ENCODE measurements at places on chromosomes 2 and 18. TPM values are rescaled to one million over a fixed set of nuclear protein-coding genes. Genes with fewer than 3 reads are reported as not detected.

- no peak overlapping the region for H3K4me3 ChIP-seq
- H3K27ac ChIP-seq = peak overlapping the region; percentile 39
- H3K4me1 ChIP-seq = peaks cover 61% of the 10 kb centered on the region
- peaks cover 11% of the 10 kb centered on the region for H3K36me3 ChIP-seq
- no peak for DNase-seq
Observed at GRCh38 chr2:30253873-30254684, 22.7 kb downstream of the LBH start.

- no peak overlapping the region for H3K27ac ChIP-seq
- no peaks in the 10 kb centered on the region for H3K36me3 ChIP-seq
- H3K27me3 ChIP-seq = peaks cover 1% of the 10 kb centered on the region
- H3K4me1 ChIP-seq = no peaks in the 10 kb centered on the region
Observed at GRCh38 chr2:137963535-137964065, 673 bp upstream of the HNMT start.

DNA sequence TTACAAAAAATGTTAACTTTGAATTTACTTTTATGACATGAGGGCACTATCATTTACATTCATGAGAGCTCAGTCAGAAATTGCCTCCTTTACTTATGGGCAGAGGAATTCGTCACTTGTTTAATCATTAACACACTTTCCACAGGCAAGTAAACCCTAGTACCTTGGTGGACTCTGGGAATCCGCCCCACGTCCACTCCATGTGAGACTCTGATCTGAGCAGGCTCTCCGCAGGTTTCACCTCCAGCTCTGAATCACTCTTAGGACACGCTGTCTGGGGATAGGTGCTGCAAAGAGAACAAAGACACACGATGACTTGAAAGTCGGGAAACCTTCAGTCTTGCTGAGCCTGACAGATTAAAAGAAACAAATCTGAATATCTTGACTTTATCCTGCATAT lies 73.6 kb downstream of the LPIN2 start:
- no peak for DNase-seq
- H3K4me3 ChIP-seq = no peak overlapping the region
- H3K27ac ChIP-seq = peak overlapping the region; percentile 89
- peaks cover 14% of the 10 kb centered on the region for H3K4me1 ChIP-seq
- peaks cover 5% of the 10 kb centered on the region for H3K36me3 ChIP-seq

The TGFA gene
- 1.9 TPM for total RNA-seq

The SCG2 gene
- total RNA-seq = not detected

The PIEZO2 gene
- not detected for total RNA-seq

GRCh38 chr2:239052798-239053665 lies 205.1 kb downstream of the TWIST2 start:
- no peak overlapping the region for H3K27ac ChIP-seq
- DNase-seq = no peak
- H3K36me3 ChIP-seq = peaks cover 14% of the 10 kb centered on the region
- H3K27me3 ChIP-seq = no peaks in the 10 kb centered on the region
- no peak overlapping the region for H3K4me3 ChIP-seq
- H3K4me1 ChIP-seq = peaks cover 10% of the 10 kb centered on the region

DNA sequence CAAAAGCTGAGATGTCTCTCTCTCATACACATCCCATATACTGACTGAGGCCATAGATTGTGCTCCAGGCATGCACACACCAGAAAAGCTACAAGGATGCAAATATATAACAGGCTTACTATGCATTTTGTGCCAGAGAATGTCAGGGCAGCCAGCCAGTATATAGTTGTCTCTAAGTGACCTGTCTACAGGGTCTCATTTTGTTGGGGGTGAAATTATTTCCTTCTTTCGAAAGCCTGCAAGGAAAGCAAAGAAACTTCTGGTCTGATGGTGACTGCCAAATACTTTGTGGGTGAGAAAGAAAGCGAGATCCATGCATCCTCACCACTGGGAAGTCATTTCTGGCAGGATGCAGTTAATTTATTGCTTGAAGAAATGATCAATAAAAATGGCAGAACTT lies 70.2 kb downstream of the CDCA7 start:
- H3K36me3 ChIP-seq = no peaks in the 10 kb centered on the region
- peaks cover 2% of the 10 kb centered on the region for H3K4me1 ChIP-seq
- H3K4me3 ChIP-seq = no peak overlapping the region
- no peak for DNase-seq

DNA sequence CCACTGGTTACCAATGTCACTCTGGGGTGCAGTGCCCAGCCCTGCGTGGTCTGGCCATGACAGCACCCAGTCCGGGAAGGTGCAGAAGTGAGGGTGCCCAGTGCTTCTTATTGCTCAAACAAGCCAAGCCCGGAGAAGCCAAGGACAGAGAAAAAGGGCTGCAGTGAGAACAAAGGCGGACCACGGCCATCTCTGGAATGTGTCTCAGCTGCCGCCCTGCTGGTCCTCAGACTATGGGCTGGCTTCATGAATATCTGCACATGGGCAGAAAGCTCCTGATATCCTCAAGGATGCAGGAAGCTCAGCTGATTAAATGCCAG lies 28.7 kb downstream of the COPS9 start:
- H3K27ac ChIP-seq = no peak overlapping the region
- H3K4me1 ChIP-seq = peaks cover 2% of the 10 kb centered on the region
- peaks cover 62% of the 10 kb centered on the region for H3K27me3 ChIP-seq
- H3K4me3 ChIP-seq = no peak overlapping the region

The ASPRV1 gene
- total RNA-seq = 1.7 TPM

DNA sequence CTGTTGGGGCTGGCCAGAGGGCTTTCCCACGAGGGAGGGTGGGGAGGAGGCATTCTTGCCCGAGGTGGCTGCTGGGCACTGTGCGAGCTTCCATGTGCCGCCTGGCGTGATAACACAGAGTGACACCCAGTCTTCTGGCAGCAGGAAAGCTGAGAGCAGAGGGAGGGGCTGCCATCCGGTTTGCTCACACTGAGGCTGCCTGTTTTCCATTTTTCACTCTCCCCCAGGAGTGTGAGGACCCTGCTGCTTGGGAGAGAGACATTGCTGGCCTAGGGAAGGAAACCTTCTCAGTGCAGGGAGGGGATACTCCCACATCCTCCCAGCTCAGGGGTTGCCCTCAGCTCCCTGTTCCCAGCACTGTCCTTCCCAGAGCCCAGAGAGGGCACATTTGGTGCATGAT lies 73.1 kb downstream of the INHBB start:
- no peak for DNase-seq
- H3K36me3 ChIP-seq = no peaks in the 10 kb centered on the region
- H3K4me1 ChIP-seq = no peaks in the 10 kb centered on the region
- no peak overlapping the region for H3K27ac ChIP-seq

- no peak overlapping the region for H3K4me3 ChIP-seq
- no peaks in the 10 kb centered on the region for H3K27me3 ChIP-seq
- peak overlapping the region; percentile 60 for H3K27ac ChIP-seq
- peaks cover 39% of the 10 kb centered on the region for H3K4me1 ChIP-seq
- H3K36me3 ChIP-seq = no peaks in the 10 kb centered on the region
Observed at GRCh38 chr2:101811226-101812015, 113.9 kb downstream of the MAP4K4 start.

The ESPNL gene
- total RNA-seq = 0.05 TPM

- no peak overlapping the region for H3K4me3 ChIP-seq
- H3K27me3 ChIP-seq = no peaks in the 10 kb centered on the region
- no peak for DNase-seq
- H3K27ac ChIP-seq = no peak overlapping the region
- no peaks in the 10 kb centered on the region for H3K4me1 ChIP-seq
Observed at GRCh38 chr2:230134496-230135129, 65.9 kb upstream of the SLC16A14 start.

- H3K4me1 ChIP-seq = no peaks in the 10 kb centered on the region
- DNase-seq = no peak
- H3K4me3 ChIP-seq = no peak overlapping the region
- peaks cover 4% of the 10 kb centered on the region for H3K36me3 ChIP-seq
- H3K27ac ChIP-seq = peak overlapping the region; percentile 83
- peaks cover 74% of the 10 kb centered on the region for H3K27me3 ChIP-seq
Observed at GRCh38 chr2:176111846-176112374, 4.7 kb upstream of the HOXD10 start.

- no peaks in the 10 kb centered on the region for H3K27me3 ChIP-seq
- H3K27ac ChIP-seq = no peak overlapping the region
- H3K36me3 ChIP-seq = peaks cover 3% of the 10 kb centered on the region
- peaks cover under 1% of the 10 kb centered on the region for H3K4me1 ChIP-seq
- no peak for DNase-seq
- no peak overlapping the region for H3K4me3 ChIP-seq
Observed at GRCh38 chr2:46643493-46643892, 164.1 kb downstream of the TMEM247 start.

GRCh38 chr2:77807531-77808215 lies 285.5 kb upstream of the LRRTM4 start:
- no peak overlapping the region for H3K27ac ChIP-seq
- DNase-seq = no peak
- H3K4me1 ChIP-seq = no peaks in the 10 kb centered on the region
- no peaks in the 10 kb centered on the region for H3K27me3 ChIP-seq

The FZD7 gene
- 0.31 TPM for total RNA-seq

DNA sequence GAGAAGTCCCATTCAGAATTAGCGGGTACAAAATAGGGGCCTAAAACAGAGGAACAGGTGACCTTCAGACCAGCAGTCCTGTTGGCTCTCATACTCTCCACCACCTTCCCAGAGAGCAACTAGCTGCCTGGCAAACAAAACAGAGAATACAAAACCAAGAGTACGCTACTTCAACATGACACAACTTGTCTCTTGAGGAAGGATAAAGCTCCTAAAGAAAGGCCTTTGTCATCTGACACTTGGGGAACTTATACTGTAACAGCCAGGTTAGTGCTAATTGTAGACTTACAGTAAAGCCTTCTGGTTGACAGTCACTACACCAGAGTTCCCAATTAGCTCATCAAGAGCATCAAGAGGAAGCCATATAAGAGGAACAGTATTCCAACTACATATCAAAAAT lies 282.1 kb upstream of the NT5C1B start:
- no peak overlapping the region for H3K27ac ChIP-seq
- peaks cover 2% of the 10 kb centered on the region for H3K36me3 ChIP-seq
- DNase-seq = no peak
- no peak overlapping the region for H3K4me3 ChIP-seq
- no peaks in the 10 kb centered on the region for H3K27me3 ChIP-seq

DNA sequence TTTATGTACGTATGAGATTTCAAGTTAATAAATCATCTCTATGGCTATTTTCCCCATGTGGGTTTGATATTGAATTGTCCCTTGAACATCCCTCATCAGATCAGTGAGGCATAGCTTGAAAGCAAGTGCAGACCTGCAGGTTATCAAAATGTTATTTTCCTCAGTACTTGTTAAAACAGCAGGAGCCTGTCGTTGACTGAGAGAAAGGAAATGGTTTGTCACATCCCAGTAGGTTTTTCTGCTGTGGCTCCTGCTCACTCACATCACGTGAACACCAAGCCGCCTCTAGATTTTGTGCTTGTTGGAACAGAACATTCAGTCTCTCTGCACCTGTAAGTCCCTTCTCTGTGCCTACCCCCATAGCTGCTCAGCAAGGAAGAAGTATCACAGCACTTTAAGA lies 340.3 kb downstream of the CELF4 start:
- H3K36me3 ChIP-seq = peaks cover 2% of the 10 kb centered on the region
- H3K4me1 ChIP-seq = no peaks in the 10 kb centered on the region
- H3K4me3 ChIP-seq = no peak overlapping the region
- no peak for DNase-seq
- no peak overlapping the region for H3K27ac ChIP-seq

DNA sequence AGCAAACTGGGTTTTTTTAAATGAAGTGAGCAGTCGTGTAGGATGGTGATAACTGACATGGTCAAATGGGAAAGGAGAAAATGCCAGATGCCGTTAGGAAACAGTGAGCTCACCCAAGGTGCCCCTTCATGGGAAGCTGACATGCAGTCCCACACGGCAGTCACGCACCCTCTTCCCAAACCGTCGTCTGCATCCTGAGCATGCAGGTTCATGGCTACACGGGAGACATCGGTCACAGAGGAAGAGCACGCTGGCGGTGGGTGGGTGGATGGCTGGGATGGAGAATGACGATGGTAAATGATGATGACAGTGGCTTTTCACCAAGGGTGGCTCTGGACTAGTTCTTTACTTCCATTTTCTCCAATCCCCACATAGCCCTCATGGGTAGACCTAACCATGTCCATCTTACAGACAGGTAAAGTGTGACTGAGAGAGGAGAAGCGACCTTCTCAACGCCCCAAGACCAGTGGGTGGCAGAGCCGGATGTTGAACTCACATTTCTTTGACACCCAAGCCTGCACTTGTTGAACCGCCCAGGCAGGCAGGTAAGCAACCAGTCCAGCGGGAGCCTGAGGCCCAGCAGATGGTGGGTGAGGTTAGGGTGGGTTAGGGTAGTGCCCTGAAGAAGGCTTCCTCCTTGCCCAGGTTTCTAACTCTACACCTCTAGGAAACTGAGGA lies 44.5 kb downstream of the TNS1 start:
- H3K4me3 ChIP-seq = no peak overlapping the region
- H3K4me1 ChIP-seq = no peaks in the 10 kb centered on the region
- peaks cover 5% of the 10 kb centered on the region for H3K36me3 ChIP-seq
- H3K27ac ChIP-seq = no peak overlapping the region
- peaks cover 43% of the 10 kb centered on the region for H3K27me3 ChIP-seq

GRCh38 chr18:13107074-13107473 lies 111.5 kb upstream of the LDLRAD4 start:
- no peak for DNase-seq
- peaks cover 26% of the 10 kb centered on the region for H3K36me3 ChIP-seq
- no peaks in the 10 kb centered on the region for H3K27me3 ChIP-seq
- no peak overlapping the region for H3K4me3 ChIP-seq
- peaks cover 5% of the 10 kb centered on the region for H3K4me1 ChIP-seq

DNA sequence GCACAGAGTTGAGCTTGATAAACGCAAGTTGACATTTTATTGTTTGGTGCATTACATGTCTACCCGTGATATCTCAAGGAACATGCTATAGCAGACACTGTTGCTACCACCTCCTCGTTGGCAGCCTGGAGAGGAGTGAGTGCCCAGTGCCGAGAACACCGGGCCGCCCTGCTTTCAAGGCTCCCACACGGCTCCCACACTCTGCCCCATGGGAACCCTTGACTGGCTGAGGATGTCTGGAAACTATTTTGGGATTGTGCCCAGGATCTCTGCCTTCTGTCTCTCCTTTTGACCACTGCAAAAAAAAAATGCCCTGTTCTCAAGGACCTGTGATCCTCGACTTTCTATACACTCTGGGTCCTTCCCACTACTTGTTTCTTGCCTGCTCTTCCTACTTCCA lies 21.1 kb downstream of the TET3 start:
- DNase-seq = no peak
- H3K27me3 ChIP-seq = no peaks in the 10 kb centered on the region
- H3K4me1 ChIP-seq = peaks cover 30% of the 10 kb centered on the region
- H3K36me3 ChIP-seq = no peaks in the 10 kb centered on the region
- H3K4me3 ChIP-seq = no peak overlapping the region

The MDH1 gene
- total RNA-seq = 95.7 TPM

The APLF gene
- total RNA-seq = 5.3 TPM
